ENCODE measurements at places on chromosomes 12 and 14. TPM values are rescaled to one million over a fixed set of nuclear protein-coding genes. Genes with fewer than 3 reads are reported as not detected.

- no peaks in the 10 kb centered on the region for H3K27me3 ChIP-seq
- no peak overlapping the region for H3K4me3 ChIP-seq
- H3K36me3 ChIP-seq, result no peaks in the 10 kb centered on the region
- no peak overlapping the region for H3K27ac ChIP-seq
- DNase-seq, result no peak
- peaks cover 43% of the 10 kb centered on the region for H3K4me1 ChIP-seq
Observed at GRCh38 chr12:765840-766239, 13.5 kb downstream of the WNK1 start.

- no peaks in the 10 kb centered on the region for H3K27me3 ChIP-seq
- H3K4me1 ChIP-seq, result peaks cover 11% of the 10 kb centered on the region
- no peak for DNase-seq
- no peak overlapping the region for H3K4me3 ChIP-seq
- no peak overlapping the region for H3K27ac ChIP-seq
Observed at GRCh38 chr12:6722863-6723262, 983 bp upstream of the COPS7A start.

DNA sequence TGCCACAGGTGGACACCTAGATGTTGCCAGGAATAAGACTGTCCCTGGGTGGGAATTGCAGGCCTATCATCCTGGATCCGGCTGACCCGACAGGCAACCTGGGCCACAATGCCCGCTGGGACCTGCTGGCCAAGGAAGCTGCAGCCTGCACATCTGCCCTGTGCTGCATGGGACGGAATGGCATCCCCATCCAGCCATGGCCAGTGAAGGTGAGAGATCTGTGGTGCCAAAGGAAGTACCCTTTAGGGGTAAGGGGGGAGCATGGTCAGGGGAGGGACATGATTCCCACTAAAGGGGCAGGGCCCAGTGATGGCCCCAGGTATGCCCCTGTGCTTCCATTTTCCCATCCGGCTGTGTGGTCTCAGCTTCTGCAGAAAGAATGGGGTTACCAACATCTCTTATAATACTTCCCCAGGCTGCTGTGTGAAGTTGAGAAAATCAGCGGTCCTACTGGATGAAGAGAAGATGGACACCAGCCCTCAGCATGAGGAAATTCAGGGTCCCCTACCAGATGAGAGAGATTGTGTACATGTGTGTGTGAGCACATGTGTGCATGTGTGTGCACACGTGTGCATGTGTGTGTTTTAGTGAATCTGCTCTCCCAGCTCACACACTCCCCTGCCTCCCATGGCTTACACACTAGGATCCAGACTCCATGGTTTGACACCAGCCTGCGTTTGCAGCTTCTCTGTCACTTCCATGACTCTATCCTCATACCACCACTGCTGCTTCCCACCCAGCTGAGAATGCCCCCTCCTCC lies 8.6 kb upstream of the OAS2 start:
- no peak overlapping the region for H3K27ac ChIP-seq
- no peak for DNase-seq
- no peak overlapping the region for H3K4me3 ChIP-seq
- H3K27me3 ChIP-seq, result no peaks in the 10 kb centered on the region
- H3K4me1 ChIP-seq, result no peaks in the 10 kb centered on the region
- H3K36me3 ChIP-seq, result peaks cover 52% of the 10 kb centered on the region

GRCh38 chr12:45981075-45981837 lies 9.1 kb downstream of the SCAF11 start:
- no peaks in the 10 kb centered on the region for H3K27me3 ChIP-seq
- peaks cover 35% of the 10 kb centered on the region for H3K4me1 ChIP-seq
- no peaks in the 10 kb centered on the region for H3K36me3 ChIP-seq

DNA sequence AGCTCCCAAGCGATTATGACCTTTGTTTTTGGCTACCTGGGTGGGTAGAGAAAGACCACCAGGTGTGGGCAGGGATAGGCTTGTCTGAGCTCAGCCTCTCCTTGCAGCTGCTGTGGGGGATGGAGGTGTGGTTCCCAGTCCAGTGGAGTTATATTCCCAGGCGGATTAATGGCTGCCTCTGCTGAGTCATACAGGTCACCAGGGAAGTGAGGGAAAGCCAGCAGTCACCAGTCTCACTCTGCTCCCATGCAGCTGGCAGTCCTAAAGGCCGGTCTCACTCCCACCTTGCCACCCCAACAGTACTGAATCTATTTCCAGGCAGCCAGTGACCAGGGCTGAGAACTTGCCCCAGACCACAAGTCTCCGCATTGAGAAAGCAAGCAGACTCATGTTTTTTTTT lies 399.2 kb downstream of the VRK1 start:
- H3K4me1 ChIP-seq, result no peaks in the 10 kb centered on the region
- H3K27ac ChIP-seq, result no peak overlapping the region
- no peaks in the 10 kb centered on the region for H3K36me3 ChIP-seq
- no peaks in the 10 kb centered on the region for H3K27me3 ChIP-seq

Gene ZNF219
- total RNA-seq, result 5.7 TPM

Gene DHRS2
- total RNA-seq, result not detected

Gene CRACR2A
- 39.5 TPM for total RNA-seq

Data from naive thymus-derived CD4-positive, alpha-beta T cell (primary cell).